Activated naive CD4-positive, alpha-beta T cell treated with anti-CD3 and anti-CD28 coated beads for 36 hours (primary cell): ENCODE measurements at places on chromosomes 16 and 17.

DNA sequence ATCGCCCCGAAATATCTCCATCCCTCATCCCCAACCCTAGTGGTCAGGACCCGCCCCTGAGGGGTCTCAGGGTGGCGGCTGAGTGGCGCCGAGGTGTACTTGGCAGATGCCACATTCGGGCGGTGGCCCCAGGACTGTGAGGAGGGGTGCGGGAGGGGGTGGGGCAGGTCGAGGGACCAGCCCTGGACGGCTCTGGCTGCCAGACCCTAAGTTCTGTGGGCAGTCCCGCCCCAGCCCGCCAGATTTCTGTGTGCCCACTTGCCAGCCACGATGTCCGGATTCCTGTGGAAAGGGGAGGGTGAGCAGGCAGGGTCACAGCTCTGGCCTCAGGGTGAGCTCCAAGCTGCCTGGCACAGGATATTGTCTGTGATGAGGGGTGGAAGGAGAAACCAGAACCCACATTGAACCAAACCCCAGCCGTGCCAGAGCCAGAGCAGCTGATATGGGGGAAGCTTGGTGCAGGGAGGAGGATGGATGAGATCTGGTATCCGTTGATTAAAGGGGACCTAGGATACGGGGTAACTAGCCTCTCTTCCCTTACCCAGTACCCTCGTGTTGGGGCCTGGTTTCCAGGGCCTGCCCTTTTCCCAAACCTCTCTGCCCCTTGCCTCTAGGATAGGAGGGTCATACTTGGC is 1.1 kb upstream of the CHAD start:
- no peak for DNase-seq

GRCh38 chr16:55294129-55294528 is 29.9 kb upstream of the IRX6 start:
- no peak for DNase-seq

DNA sequence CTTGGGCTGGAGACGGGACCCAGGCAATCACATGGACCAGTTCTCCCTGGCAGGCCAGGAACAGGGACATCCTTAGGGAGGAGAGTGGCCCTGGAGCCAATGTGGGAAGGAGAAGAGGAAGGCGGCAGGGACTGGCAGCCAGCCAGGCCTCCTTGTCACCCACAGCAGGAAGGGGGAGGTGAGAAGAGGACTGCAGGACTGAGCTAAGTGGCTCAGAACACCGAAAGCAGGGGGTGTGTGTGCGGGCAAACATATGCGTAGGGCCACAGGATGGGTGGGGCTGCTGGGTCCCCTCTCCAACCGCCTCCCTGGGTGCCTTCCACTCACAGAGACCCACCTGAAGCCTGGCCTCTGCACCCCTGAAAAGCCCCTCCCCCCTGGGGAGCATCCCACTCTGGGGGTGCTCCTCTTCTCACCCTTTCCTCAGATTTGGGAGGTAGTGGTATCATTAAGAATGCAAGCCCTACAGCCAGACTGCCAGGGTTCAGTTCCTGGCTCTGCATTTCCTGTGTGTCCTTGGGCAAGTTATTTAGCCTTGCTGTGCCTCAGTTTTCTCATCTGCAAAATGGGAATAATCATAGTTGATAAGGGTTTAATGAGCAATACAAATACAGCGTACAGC is 8.1 kb downstream of the PNMT start:
- DNase-seq: peak; percentile 41

GRCh38 chr17:19874256-19874655 is 6.5 kb upstream of the ULK2 start:
- no peak for DNase-seq

DNA sequence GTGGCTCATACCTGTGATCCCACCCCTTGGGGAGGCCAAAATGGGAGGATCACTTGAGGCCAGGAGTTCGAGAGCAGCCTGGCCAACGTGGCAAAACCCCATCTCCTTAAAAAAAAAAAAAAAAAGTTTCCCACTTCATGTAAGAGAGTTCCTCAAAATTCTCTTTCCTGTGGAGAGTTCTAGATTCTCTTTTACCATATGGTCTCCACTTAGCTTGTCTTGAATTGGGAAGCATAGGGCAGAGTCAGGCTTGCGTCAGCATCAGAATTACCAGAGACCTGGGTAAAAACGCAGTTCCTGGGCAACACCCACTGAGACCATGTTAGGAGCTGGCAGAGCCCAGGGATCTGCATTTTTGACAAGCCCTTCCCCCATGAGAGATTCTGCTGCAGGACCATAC is 158.4 kb downstream of the CCDC182 start:
- no peak for DNase-seq

GRCh38 chr16:88903267-88903666 is 36.8 kb upstream of the PABPN1L start:
- DNase-seq: no peak

DNA sequence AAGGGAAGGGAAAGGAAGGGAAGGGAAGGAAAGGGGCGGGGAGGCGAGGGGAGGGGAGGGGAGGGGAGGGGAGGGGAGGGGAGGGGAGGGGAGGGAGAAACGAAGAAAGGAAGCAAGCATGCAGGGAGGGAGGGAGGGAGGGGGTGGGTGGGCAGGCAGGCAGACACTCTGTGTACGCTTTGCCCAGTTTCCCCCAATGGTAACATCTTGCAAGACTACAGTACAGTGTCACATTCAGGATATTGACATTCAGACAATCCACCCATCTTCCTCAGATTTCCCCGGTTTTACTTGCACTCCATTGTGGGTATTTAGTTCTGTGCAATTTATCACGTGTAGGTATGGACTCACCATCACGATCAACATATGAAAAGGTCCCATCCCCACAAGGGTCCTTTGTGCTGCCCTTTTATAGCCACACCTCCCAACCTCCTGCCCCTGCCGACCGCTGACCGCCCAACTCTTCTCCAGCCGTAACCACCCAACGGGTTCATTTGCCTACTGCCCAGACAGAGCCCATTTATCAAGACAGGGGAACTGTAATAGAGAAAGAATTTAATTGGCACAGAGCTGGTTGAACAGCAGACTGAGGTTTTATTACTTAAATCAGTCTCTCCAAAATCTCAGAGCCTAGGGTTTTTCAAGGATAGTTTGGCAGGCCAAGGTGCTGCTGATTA is 91.4 kb upstream of the FA2H start:
- DNase-seq: no peak

DNA sequence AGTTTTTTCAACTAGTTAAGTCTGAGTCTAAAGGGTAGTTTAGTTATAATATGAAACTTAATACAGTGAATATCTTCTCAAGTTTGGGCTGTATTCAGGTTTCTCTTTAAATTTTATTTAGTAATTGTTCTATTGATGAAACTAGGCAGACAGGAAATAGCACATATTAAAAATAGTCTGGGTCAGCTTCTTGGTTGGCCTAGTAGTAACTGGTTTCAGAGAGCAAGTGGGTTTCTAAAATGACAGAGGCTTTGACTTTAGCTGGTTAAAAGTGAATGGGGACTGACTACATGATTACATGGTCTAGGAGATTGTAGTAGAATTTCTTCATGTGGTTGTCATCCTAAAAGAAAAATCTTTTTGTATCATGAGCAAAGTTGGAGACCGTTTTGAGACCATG is 46.8 kb downstream of the OMG start:
- no peak for DNase-seq

DNA sequence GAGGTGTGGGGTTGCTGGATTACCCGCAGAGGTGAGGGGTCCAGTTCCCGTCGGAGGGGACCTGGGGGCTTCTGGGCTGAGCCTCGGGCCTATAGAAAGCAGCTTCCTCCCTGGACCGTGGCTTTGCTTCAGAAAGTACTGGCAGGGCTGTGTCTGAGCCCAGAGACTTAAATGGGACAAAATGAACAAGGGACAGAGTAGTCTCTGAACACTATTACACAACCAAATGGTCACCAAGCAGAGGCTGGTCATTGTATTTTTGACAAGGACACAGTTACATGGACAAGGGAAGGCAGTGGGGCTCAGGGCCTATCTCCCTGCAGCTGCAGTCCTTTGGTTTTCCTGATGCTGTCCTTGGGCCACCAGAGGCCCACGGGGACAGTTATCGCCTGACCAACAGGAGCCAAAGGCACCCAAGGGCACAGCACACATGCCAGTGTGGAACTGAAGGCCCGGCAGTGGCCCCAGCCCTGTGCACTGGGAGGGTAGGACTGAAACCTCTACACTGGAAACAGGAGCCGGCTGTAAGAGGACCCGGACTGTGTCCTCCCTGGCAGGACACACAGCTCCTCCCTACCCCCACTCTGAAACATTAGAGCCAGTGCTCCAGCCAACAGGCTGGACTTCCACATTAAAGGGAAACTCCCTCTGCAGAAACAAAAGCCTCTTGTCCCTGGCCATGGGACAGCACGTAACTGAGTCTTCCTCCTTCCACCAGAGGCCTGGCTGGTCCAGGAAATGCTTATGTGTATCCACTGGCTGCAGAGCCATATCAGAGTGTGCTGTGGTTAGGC is 26.0 kb upstream of the ERN1 start:
- no peak for DNase-seq

DNA sequence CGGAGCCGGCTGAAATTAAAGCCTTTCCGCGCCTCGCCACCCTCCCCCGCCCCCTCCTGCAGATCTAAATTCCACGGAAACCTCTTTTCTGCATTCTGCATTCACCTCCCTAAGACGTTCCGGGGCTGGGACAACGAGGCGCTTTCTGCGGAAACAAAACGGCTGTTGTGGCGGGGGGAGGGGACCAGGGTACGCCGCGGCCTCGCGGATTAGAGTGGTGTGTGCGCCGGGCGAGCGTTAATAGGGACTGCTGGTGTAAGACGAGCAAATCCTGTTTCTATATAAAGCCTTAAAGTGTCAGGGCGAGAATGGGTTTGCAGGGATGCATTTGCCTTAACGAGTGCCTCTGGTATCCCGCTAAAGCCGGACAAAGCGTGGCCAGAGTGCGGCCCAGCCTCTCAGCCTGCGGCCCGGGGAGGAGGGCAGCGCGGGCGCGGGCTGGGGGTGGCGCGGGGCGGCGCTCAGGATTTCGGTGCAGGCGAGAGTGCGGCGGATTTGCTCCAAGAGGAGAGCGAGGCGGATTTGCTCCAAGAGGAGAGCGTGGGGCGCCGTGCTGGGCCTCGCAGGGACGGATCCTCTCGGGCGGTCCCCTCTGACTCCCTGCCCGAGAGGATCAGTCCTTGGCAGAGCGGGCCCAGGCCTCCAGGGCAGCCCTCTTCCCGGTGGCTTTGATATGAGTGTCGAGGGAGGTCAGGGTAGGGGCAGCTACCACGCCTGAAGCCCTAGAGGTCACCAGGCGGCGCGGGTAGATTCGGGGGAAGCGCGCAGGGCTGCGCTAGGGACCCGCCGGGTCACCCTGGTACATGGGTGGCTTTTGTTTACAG is 5.1 kb downstream of the BAHCC1 start:
- no peak for DNase-seq

- DNase-seq: no peak
Observed at GRCh38 chr17:47956791-47957590, 692 bp downstream of the PRR15L start.

DNA sequence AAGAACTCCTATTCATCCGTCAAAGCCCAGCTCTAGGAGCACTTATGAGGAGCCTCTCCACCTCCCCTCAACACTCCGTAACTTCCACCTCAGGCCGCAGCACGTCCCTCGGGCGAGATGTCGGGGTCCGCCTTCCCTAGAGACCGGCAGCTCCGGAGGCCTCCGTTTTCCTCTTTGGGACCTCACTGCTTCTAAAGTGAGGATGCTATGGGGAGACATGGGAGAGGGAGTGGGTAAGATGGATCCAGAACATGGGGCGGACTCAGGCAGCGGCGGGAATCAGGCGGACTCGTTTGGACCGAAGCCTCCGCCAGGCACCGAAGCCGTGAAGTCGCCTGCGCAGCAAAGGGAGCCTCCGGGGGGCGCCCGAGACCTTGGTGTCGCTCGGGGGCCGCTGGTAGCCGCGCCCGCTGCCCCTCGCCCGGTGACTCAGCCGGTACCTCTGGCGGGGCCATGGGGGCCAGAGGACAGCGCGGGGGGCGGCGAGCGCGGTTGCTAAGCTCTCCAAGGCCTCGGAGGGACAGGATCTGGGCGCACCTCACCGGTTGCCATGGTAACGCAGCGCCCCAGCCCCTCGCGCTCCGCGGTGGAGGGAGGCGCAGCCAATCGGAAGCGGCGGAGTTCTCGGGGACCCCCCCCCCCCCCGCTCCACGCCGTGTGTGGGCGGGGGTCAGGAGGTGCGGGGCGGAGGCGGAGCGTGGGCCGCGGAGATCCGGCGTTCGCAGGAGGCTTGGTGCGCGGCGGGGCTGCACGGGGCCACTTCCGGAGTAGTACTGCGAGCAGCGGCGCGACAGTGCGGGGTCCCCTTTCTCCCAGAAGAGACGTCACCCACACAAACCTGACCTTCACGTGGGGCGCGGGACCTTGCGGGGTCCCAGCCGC is 1.3 kb upstream of the HIC1 start:
- DNase-seq: peak; percentile 82

DNA sequence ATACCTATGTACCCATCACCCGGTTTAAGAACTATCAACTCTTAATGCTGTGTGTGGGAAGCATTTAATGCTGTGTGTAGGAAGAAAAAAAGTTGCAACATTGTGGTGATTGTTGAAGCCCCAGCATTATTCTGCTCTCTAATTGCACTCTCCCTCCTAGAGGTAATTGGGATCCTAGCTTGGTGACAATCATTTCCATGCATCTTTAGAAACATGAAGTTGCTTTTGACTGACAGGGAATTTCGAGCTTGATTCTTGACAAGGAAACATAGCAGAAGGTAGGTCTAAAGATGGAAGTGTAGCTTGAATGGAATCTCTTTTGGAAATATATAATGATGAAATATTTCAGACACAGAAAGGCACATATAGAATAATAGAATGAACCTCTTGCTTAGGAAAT is 27.3 kb downstream of the HEXIM2 start:
- no peak for DNase-seq

DNA sequence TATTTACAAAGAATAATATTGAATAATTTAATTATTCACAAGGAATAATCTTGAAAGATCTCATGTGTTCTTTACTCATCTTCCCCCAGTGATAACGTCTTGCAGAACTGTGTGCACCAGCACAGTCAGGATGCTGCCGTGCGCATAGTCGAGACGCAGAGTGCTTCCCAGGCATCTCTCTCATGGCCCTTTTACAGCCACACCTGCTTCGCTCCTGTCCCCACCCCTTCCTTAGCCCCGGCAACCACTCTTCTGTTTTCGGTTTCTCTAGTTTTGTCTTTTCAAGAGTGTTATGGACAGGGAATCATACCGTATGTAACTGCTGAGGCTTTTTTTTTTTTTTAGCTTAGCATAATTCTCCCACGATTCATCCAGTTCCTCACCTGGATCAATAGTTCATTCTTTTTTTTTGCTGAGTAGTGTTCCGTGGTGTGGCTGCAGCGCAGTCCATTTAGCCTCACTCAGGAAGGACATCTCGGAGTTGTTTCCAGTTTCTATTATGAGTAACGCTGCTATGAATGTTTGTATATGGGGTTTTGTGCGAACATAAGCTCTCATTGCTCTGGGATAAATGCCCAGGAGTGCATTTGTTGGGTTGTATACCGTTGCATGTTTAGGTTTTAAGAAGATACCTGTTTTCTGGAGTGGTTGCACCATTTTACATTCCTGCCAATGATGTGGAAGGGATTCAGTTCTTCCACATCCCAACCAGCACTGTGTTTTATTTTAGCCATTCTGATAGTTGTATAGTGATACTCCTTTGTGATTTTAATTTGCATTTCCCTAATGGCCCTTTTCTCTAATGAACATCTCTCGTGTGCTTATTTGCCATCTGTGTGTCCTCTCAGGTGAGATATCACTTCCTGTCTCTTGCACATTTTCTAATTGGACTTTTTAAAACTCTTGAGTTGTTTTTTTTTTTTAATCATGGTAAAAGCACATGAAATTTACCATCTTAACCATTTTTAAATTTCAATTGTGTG is 47.6 kb downstream of the SEC14L1 start:
- peak; percentile 16 for DNase-seq

- peak; percentile 82 for DNase-seq
Observed at GRCh38 chr17:77542551-77543490, 402.1 kb downstream of the SEC14L1 start.

GRCh38 chr17:71325886-71326285 is 794.9 kb upstream of the SOX9 start:
- no peak for DNase-seq
